GM03348 (cell line): ENCODE measurements at places on chromosomes 13 and 19.
A peak's percentile ranks its signal among the peaks of the same experiment; 100 is the strongest.

DNA sequence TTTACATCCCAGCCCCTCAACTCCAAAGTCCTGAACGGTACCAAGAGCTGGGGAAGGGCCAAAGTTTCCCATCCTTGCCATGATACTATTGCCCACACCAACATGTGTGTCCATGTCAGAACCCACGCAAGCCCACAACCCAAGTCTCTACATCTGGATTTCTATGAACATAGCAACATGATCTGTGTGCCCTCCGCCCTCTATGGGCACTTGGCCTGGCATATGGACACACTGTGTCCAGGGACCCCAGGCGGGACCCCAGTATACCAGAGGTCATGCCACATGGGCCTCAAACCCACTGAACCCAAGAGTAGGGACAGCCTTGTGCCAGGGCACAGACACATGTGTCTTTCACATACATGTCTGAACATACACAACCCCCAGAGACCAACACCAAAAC is 2.0 kb downstream of the LRFN1 start:
- no peak for DNase-seq

- no peak for DNase-seq
These were observed 10.8 kb downstream of the PAK4 start for GRCh38 chr19:39136225-39136940.

GRCh38 chr13:27621116-27621365 is 651 bp upstream of the POLR1D start:
- peak; percentile 5 for DNase-seq

- peak; percentile 67 for DNase-seq
These were observed 5.4 kb downstream of the TMEM150B start for GRCh38 chr19:55319785-55320184.

- no peak for DNase-seq
These were observed 94.7 kb upstream of the PRR20A start for GRCh38 chr13:57045826-57046546.

GRCh38 chr19:7603919-7604318 is 8.3 kb downstream of the CAMSAP3 start:
- DNase-seq: no peak

- DNase-seq: no peak
These were observed 82.5 kb downstream of the CHST8 start for GRCh38 chr19:33704271-33704670.

- peak; percentile 79 for DNase-seq
These were observed 1.1 kb downstream of the SYT5 start for GRCh38 chr19:55178781-55179599.

DNA sequence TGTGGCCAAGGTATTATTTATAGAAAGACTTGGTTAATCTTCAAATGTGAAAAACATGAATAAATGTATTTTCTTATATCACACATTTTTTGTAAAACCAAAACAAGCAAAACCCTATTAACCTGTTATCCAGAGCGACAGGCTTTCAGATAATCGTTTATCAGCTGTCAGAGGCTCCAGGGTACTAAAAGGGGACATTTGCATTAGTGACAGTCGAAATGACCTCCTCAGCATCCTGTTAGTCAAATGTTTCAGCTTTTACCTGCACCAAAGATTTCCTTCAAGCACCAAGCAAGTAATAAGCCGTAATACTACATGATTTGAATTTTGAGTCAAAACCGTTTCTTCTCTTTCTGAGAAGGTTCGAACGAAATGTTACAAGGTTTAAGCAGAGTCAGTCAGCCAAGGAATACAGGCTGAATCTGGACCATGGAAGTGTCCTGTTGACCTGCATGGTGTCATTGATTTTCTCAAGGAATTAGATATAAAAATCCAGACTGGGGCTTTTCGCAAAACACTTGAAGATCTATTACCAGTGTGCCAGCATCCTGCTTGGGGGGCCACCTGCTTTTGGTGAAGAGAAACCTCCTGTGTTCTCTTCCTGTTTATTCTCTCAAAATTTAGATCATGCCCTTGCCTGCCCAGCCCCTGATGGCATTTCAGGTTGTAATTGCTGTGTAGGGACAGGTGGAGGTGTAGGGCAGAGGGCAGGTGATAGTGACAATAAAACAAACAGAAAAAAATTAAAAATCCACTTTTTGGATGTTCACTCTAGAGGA is 11.3 kb upstream of the RFC3 start:
- no peak for DNase-seq

- no peak for DNase-seq
These were observed 17.4 kb upstream of the GNA15 start for GRCh38 chr19:3118232-3119070.

- no peak for DNase-seq
These were observed 1.1 kb downstream of the MBD3 start for GRCh38 chr19:1591421-1592023.

GRCh38 chr19:35959040-35959967 is 23.1 kb downstream of the LRFN3 start:
- DNase-seq: peak; percentile 64

DNA sequence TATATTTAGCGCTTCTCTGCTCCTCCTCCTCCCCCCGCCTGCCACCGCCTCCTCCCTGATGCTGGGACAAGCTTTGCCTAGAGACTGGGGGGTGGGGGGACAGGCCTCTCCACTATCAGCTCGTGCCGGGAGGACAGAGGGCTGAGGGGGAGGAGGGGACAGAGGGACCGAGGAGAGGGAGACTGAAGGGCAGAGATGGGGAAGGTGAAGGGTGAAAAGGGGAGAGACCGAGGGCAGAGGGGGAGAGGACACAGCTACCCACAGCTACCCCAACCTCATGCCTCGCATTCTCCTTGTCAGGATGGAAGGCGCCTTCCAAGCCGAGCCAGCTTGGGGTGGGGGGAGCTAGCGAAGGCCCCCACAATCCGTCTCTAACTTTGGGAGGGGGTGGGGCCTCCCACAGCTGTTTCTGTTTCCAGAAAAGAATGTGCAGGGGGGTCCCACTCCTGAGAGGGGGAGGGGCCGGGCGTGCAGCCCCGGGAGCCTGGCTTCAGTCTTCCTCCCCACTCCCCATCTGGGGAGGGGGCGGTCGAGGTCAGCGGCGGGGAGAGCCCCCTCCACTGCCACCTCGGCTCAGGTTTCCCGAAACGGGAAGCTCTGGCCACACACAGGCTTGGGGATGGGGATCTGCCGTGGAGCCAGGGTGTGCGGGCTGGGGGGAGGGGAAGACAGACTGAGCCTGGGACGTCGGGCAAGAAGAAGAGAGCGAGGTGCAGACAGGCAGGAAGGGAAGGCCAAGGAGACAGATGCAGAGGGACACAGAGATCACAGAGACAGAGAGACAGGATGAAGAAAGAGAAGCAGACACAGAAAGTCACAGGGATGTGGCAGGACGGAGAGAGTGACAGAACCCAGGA is 1.6 kb downstream of the DACT3 start:
- DNase-seq: peak; percentile 61

GRCh38 chr19:58227964-58228584 is 640 bp upstream of the ZNF544 start:
- DNase-seq: no peak

DNA sequence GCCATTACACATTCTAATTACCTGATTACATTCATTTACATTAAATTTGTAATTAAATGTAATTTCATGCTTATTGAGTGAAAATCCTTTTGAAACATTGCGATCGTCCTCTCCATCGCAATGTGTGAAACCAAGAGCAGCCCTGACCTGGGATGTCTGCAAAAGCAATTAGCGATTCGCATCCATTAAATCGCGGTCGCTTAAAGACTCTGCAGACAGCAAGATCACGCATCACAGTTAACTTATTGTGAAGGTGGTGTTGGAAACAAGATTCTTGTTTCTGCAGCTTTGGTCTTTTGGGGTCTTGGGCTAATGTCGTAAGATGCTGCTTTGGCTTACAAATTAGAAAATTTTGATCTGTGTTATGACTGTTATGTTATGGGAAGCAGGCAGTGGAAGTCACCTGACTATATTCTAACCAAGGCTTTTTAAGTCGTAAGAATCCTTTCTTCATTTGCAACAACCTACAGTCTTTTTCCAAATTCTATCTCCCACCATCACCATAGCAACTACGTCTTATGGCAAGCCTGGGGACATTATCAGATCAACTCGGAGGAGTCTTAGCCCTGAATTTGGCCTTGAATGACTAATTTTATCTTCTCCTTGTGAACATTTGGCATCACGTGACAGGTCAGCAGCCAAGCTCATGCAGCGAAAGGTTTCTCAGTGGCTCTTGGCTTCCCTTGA is 142.8 kb upstream of the SOX1 start:
- no peak for DNase-seq

GRCh38 chr19:2587001-2587719 is 111.2 kb downstream of the GADD45B start:
- DNase-seq: no peak

GRCh38 chr13:88925954-88926353 is 1254.8 kb downstream of the SLITRK5 start:
- DNase-seq: no peak

DNA sequence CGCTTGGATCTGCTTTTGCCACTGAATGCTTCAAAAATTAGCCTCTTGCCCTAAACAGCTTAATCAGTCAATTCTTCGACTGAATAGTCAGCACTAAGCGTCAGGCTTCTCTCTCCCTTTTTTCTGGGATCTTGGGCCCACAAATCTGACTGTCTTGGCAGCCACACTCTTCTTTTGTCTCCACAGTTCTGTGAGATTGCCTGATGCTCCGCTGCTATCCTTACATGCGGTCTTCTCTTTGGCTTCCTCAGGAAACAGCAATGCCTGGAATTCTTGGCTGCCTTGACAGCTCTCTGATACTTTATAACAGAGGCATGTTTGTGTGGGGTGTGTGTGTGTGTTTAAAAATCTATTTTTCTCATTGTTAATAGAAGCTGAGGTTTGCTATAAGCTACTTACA is 32.6 kb downstream of the ERCC5 start:
- peak; percentile 54 for DNase-seq

GRCh38 chr13:97875218-97875617 is 78.3 kb upstream of the IPO5 start:
- no peak for DNase-seq

- DNase-seq: no peak
These were observed 2293.3 kb downstream of the PCDH9 start for GRCh38 chr13:64936879-64937278.

- DNase-seq: peak; percentile 59
These were observed 53.2 kb upstream of the SHKBP1 start for GRCh38 chr19:40523322-40524047.

DNA sequence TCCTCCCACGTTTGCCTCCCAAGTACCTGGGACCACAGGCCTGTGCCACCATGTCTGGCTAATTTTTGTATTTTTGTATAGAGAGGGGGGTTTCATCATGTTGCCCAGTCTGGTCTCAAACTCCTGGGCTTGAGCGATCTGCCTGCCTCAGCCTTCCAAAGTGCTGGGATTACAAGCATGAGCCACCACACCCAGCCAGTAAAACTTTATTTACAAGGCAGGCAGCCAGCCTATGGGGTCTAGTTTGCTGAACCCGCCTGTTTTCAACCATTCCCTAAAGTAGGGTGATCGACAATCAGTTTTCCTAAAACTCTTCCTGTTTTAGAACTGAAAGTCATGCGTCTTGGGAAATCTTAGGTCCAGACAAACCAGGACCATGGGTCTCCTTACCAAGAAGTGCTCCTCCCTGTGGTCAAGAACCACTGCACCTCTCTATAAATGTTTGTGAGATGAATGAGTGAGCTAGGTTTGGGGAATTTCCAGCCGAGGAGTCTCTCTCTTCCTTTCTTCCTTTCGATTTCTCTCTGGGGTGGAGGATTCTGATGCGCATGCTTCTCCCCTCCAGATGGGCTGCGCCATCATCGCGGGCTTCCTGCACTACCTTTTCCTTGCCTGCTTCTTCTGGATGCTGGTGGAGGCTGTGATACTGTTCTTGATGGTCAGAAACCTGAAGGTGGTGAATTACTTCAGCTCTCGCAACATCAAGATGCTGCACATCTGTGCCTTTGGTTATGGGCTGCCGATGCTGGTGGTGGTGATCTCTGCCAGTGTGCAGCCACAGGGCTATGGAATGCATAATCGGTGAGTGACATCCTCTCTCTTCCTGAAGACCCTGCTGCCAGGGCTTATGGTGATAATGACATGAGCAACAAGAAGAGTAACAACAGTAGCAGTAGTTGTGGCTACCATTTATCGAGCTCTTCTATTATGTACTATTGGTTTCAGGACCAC is 38.7 kb downstream of the ADGRE1 start:
- DNase-seq: no peak

GRCh38 chr13:75432811-75433244 is 49.1 kb downstream of the TBC1D4 start:
- DNase-seq: no peak

- DNase-seq: no peak
These were observed 562.8 kb downstream of the SLITRK6 start for GRCh38 chr13:85236413-85236812.

- DNase-seq: peak; percentile 24
These were observed 29.1 kb downstream of the VAV1 start for GRCh38 chr19:6801485-6802086.

DNA sequence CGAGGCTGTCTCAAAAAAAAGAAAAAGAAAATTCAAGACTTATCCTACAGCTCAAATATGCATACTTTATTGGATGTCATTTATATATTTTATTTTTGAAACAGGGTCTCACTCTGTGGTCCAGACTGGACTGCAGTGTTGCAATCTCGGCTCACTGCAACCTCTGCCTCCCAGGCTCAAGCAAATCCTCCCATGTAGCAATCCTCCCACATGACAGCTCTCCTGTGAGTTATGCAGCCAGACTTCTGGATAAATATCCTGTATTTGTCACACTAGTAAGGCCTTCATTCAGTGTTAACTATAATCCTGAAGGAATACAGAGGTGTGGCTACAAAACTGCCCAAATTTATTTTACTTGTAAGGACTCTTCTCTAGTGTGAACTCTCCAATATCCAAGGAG is 7.2 kb downstream of the ZNF552 start:
- DNase-seq: no peak

GRCh38 chr19:44544031-44544430 is 14.6 kb upstream of the CEACAM20 start:
- no peak for DNase-seq

DNA sequence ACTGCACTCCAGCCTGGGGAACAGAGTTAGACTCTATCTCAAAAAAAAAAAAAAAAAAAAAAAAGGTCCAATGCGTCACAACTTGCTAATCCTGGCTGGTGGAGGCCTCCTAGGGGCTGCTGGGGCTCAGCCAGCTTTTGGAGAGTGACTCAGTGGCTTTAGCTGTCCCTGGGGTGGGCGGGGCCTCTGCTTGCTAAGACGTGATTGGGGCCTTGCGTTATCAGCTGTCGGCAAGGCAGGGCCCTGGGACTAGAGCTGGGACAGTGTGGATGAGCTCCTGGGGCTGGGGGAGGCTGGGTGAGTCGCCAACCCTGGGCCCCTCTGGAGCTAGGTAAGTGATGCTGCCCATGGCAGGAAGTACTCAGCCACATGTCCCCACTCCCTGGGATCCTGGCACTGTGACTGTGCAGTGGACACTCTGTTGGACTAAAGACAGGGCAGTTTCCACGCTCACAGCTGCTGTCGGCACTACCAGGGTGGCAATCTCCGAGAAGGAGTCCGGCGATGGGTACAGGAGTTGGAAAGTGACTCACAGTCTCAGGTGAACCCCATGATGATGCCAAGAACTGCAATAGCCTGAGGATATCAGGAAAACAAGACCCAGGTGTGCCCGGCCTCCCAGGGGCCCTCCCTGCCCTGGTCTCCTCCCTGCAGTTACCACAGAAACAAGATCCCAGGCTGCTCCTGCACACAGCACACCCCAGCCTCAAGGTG is 32.2 kb downstream of the F2RL3 start:
- DNase-seq: peak; percentile 54
